Stimulated activated CD4-positive, alpha-beta T cell treated with anti-CD3 and anti-CD28 coated beads, Interleukin-12 subunit alpha, Interleukin-12 subunit beta, amount 100 ng/mL, for 4 hours (primary cell): ENCODE measurements at places on chromosomes 2 and 18.

GRCh38 chr18:23399067-23399466 is 54.0 kb upstream of the RIOK3 start:
- no peak for DNase-seq

DNA sequence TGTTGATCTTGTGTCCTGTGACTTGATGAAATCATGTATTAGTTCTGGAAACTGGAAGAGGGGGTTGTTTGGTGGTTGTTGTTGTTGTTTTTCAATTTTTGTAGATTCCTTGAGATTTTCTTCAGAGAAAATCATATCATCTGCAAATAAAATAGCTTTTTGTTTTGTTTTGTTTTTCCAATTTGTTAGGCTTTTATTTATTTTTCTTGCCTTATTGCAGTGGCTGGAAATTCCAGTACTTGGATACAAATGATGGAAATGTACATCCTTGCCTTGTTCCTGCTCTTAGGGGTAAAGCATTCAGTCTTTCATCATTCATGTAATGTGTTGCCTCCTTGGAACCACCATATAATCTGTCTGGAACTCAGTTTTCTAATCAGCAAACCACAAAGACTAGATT is 50.3 kb upstream of the TRIB2 start:
- DNase-seq, result no peak

- peak; percentile 21 for DNase-seq
Measured at GRCh38 chr2:162297925-162298552, 20.4 kb downstream of the IFIH1 start.

- no peak for DNase-seq
Measured at GRCh38 chr18:45802814-45803492, 22.5 kb upstream of the SIGLEC15 start.

GRCh38 chr2:72438364-72438763 is 290.7 kb upstream of the CYP26B1 start:
- no peak for DNase-seq

DNA sequence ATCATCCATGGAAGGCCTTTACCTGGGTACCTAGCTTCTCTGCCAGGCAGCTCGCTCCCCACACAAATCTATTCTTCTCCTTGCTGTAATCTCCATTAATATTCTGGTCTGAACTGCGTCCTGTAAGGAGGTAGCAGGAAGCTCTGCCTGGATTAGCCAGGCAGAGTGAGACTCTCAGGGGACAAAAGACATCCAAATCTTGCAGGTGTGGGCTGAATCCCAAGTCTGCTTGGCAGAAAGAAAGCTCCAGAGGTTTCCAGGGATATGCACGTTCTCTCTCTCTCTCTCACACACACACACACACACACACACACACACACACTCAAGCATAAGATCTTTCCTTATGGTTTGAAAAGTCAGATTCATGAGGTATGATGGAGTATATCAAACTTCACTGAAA is 66.5 kb downstream of the THNSL2 start:
- DNase-seq, result no peak

GRCh38 chr18:48121752-48122151 is 191.3 kb upstream of the SMAD2 start:
- DNase-seq, result no peak

- no peak for DNase-seq
Measured at GRCh38 chr2:28338046-28338817, 54.4 kb upstream of the FOSL2 start.

- peak; percentile 25 for DNase-seq
Measured at GRCh38 chr2:229852565-229852964, 69.2 kb downstream of the TRIP12 start.

DNA sequence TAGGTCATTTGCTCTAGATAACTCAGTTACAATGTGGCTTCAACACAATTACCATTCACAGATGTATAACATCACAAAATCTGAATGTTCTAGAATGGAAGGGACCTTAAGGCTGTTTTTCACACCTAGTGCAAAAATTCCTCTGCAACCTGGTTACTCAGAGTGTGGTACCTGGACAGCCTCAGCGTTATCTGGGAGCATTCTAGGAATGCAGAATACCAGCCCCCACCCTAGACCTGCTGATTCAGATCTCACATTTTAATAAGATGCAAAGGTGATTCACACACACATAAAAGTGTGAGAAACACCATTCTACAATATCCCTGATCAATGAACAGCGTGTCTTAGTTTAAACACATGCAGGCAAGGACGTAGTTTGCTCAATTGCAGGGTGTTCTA is 233.1 kb downstream of the TDRD15 start:
- no peak for DNase-seq

DNA sequence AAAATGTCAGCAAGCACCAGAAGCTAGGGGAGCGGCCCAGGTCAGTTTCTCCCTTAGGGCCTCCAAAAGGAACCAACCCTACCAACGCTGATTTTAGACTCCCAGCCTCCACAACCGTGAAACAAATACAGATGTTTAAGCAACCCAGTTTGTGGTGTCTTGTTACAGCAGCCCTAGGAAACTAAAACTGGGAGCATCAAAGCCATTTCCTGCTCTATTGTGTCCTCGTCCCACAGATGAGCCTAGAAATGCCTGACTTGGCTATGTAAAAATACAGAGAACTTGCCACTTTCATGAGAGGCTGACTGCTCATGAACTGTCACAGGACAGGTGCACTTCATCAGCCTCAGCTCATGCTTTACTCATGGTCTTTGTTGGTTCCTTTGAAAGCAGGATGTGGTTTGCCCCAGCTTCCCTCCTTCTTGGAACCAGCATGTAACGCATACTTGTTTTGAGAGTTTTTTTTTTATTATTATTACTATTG is 97.6 kb upstream of the SLC39A10 start:
- peak; percentile 49 for DNase-seq

DNA sequence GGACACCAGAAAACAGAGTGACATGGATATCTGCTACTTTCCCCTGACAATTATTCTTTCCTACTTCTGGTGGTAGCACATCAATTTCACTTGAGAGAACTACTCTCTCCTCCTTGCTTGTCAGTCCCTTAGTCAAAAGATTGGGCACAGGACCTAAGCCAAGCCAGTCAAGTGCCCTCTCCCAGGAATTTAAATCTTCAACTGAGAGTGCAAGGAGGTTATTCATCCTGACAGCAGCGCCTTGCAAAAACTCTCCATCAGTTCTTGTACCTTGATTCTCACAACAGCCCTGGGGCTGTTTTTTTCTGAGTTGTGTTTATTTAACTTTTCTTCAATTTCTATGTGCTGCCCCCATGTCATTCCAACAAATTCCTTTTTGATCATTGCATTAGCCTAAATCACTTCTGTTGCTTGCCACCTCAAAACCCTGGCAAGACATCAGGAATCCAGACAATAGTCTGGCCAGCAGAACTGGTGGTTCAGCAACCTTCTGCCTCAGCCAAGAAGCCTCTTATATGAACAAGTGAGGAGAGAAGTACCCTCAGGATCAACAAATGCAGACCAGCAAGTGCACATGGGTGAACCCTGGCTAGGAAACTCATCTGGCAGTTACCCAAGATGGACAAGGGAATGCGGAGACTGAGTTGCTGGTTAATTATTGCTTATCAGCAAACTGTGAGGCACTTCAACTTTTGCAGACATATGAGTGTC is 19.4 kb downstream of the COL4A3 start:
- no peak for DNase-seq

DNA sequence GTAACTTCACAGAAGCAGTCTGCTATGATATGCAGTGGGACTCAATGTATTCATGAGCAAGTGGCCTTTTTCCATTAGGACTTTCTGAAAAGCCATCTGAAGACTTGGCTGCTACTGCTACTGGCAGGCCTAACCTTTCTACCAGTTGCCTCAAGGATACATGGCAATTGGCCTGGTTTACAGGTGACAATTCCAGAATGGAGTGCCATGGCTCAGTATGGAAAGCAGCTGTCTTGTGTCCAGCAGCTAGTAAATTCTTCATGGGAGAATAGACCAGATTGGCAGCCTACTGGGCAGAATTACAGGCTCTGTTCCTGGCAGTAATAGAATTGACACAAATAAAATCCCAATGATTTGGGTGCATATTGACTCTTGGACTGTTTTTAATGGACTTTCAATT is 12.6 kb upstream of the TMX3 start:
- DNase-seq, result no peak

DNA sequence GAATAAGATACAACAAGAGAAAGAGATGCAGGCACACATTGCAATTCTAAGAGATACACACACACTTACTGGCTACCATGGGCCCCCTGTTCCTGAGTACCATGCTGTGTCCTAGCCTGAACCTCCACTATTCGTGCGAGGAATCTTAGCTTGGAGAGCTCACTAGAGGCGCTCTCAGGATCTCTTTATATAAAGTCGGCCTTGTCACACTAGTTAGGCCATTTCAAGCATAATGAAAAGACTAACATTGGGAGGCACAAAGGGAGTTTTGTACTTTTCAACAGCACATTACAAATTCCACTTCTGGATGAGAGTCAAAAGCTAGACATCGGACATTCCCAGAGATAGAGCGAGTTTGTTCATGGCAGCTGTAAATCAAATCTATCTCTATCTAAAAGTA is 365.2 kb downstream of the DSEL start:
- no peak for DNase-seq

- DNase-seq, result no peak
Measured at GRCh38 chr2:138581909-138582308, 80.3 kb downstream of the SPOPL start.

GRCh38 chr2:108943751-108944150 is 45.3 kb downstream of the EDAR start:
- no peak for DNase-seq

GRCh38 chr2:66827851-66828250 is 392.9 kb downstream of the MEIS1 start:
- DNase-seq, result no peak

DNA sequence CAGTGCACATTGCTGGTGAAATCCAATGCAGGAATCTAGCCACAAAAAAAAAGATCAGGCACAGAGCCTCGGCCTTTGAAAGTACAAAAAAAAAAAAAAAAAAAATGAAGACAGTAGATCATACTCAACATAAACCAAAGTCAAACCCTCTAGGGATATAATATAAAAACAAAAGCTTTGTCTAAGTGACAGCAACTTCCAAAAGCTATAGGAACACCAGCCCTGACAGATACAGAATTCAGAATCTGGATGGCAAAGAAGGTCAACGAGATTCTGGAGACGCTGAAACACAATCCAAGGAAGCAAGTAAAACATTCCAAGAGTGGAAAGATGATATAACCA is 54.0 kb upstream of the SCN1A start:
- no peak for DNase-seq

- no peak for DNase-seq
Measured at GRCh38 chr2:136081582-136082210, 36.3 kb downstream of the CXCR4 start.

GRCh38 chr2:199806179-199806578 is 44.8 kb downstream of the FTCDNL1 start:
- no peak for DNase-seq

- no peak for DNase-seq
Measured at GRCh38 chr18:10418836-10419235, 35.6 kb upstream of the APCDD1 start.

DNA sequence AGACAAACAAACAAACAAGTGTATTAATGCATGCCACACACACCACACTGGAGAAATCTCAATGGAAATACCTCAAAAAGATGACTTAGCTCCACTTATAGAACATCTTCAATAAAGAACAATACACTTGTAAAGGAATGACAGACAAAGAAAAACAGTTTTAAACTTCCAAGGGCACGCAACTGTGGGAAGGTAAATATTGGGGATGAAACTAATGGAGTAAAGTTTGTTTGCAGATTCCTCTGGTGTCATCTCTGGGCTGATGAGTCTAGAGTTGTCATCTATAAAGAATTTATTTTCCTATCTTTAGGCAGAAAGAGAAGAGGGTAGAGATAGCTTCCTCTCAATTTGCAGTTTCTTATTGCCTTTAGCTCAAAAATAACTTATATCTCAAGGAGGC is 144.0 kb upstream of the ZC3H15 start:
- no peak for DNase-seq

DNA sequence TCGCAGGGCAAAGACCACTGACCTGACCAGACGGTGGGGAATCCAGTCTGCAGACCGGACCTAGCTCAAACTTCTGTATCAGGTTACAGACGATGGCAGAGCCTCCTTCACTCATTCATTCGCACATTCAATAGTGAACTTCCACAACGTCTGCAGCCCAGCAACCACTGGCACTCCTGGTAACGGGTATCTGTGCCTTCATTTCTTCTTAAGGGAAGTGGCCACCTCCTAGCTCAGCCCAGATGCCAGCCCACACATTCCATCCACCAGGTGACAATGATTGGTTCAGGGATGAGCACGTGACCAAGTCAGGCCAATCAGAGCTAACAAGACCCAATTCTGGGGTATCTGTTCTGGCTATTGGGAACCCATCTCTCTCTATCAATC is 15.9 kb upstream of the ARMC9 start:
- DNase-seq, result no peak
